ENCODE measurements at places on chromosomes 11 and 22.

DNA sequence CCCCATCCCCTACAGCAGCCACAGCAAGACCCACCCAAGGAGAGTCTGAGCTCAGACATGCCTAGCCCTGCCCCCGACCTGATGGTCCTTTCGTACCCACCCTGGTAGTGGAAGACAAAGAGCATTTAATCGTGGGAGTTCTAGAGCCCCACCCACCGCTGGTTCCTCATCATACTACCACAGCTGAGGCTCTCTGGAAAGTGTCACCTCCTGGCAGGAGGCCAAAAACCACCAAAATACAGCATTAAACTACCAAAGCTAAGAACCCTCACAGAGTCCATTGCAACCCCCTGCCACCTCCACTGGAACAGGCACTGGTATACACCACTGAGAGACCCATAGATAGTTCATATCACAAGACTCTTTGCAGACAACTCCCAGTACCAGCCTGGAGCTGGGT lies 311.1 kb downstream of the TENM4 start:
- DNase-seq: no peak

DNA sequence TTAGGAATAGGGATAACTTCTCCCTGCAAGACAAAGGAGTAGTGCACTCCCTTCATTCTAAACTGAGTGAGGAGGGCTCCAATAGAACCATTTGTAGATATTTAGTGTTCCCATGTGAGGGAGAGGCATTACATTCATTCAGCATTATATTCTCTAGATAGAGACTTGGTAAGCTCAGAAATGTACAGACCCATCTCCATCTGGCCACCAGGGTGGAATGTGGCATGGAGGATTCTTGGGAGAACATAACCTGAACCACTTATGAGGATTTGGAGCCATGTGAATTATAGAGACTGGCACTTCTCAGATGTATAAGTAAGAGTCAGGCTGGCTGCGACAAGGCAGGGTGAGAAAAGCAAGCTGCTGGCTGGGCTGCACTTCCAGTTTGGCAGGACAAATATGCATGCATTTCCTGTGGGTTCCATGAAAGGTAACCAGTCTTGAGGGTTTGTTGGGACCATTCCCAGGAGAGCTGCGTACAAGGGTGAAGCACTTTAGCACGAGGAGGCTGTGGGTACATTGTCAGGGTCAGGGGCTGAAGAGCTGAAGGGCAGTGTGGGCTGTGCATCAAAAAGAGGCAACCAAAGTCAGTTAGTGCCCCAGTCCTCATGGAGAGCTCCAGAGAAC lies 9.2 kb downstream of the RRP8 start:
- DNase-seq: no peak

- DNase-seq: no peak
These were observed 59.5 kb upstream of the PHF21A start for GRCh38 chr11:46180736-46181135.

DNA sequence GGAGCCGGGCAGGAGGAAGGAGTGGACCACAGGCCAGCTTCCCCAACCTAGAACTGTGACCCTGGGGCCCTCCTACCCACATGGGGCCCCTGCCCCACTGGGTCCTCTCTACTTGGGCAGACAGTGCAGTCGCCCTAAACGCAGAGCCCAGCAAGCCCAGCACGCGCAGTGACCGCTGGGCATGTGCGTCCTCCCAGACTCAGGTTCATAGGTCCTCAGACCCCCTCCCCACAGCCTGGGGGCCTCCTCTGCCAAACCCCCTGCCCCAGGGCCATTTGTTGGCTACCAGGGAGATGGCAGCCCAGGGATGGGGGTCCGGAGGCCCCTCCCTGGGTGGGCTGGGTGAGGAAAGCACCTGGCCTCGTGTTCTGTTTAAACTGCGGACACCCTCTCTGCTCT lies 23.9 kb downstream of the RTN4R start:
- DNase-seq: no peak

GRCh38 chr11:134266440-134266839 lies 9.7 kb upstream of the GLB1L3 start:
- no peak for DNase-seq

DNA sequence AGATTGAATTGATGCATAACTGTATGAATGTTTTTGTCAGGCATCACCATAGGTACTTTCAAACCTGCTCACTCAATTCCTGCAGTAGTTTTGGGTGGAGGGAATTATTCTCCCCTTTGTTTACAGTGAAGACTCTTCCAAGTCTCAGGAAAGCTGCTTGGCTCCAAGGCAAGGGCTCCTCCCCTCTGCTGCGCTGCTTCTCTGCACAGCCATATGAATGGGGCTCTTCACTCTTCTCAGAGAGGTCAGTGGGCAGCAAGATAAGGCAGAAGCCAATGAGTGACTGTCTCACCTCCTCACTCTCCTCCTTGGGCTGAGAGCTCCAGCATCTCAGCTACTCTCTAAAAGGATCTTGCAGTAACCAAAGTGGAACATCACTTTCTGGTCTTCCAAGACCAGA lies 165.7 kb upstream of the TTC12 start:
- DNase-seq: no peak

DNA sequence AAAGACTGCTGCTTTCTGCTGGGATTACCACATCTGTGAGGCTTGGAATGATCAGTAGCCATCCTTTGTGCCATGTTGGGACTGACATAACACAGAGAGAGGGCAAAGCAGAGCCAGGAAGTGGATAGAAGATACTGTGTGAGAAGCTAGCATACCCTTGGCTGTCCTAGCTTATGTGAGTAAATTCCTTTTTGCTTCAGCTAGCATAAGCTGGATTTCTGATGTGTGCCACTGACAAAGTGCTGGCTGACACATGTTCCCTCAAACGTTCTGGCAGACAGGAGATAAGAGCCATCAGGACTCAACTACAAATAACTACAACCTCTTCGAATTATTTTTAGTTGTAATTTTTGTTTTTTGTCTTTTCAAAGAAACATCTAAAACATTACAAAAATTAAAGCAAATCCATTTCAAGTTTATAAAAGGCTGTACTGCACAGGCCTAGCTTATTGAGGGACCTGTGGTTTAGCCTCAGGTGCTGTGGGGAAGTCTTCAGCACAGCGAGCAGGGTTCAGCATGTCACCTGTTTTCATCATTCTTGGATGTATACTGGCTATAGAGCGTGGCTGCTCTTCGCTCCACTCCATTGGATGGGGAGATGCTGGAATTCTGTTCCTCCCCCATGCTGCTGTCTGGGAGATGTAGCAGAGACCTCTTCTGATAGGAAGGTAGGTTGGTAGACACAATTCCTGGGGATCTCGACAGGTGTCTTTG lies 120.9 kb downstream of the SWAP70 start:
- no peak for DNase-seq

DNA sequence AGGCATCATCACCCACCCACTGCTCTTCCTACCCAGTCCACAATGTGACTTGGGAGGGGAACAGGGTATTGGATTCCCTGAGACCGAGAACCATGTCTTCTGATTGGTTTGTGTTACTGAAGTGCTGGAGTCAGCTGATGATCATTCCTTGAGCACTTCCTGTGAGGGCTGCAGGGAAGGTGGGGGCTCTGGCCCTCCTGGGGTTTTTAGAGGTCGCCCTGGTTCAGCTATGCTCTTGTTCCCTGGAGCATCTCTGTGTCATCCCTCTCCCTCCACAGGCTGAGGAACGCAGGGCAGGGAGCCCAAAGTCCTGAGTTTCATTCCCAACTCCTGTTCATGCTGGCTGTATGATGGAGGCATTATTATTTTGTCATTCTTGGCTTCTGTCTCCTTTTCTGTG lies 6.7 kb downstream of the ZC3H7B start:
- DNase-seq: no peak

GRCh38 chr11:69231466-69232018 lies 62.4 kb upstream of the MYEOV start:
- no peak for DNase-seq

DNA sequence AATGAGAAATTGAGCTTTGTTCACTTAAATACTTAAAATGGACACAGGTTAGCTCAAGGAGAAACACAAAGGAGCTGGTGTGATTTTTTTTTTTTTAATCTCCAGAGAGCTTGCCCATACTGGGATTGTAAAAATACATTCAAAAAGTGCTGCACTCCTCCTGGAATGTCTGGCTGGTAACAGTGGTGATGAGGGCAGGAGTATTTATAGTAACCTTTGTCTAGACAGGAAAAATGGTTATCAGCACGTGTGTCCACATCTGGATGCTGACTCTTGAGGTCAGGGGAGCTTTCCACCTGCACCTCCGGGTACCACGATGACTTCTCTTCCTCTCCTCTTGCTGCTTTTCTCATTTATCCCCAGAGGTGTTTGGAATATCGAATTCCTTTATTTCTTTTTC lies 30.1 kb downstream of the EXT2 start:
- DNase-seq: no peak

GRCh38 chr11:130159657-130160497 lies at the start of gene ST14:
ST14 (plus strand) TSS chr11:130159782; CDS start chr11:130159980, 198 bp downstream.
- no peak for DNase-seq

DNA sequence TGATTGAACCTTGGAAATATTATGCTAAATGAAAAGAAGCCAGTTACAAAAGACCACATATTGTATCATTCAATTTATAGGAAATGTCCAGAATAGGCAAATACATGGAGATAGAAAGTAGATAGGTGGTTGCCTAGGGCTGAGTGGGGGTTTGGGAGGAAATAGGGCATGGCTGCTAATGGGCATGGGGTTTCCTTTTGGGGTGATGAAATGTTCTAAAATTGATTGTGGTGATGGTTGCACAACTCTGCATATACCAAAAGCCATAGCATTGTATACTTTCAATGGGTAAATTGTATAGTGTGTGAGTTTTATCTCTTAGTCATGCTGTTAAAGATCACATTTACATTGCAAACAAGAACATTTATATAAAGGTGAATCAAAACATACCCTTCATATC lies 48.7 kb downstream of the LDLRAD3 start:
- DNase-seq: no peak

- DNase-seq: no peak
These were observed 74.2 kb downstream of the ZBTB16 start for GRCh38 chr11:114133548-114134329.

- no peak for DNase-seq
These were observed 29.3 kb downstream of the ZBTB16 start for GRCh38 chr11:114088836-114089235.

GRCh38 chr22:38072322-38073149 lies 11.4 kb downstream of the SLC16A8 start:
- DNase-seq: no peak

DNA sequence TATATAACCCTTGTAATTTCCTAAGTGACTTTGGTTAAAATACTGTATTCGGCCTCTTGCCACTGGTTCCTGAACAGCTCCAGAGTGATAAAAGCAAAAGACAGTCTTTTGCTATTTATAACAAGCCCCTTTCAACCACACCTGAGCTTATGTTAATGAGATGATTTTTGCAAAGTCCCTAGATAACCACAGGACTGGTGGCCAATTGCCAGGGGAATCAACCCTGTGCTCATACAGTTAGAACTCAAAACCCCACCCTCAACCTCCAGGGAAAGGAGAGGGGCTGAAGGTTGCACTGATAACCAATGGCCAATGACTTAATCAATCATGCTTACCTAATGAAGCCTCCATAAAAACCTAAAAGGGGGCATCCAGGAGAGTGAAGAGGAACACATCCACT lies 77.9 kb downstream of the SIK3 start:
- DNase-seq: no peak

GRCh38 chr11:11450744-11451362 lies 97.8 kb upstream of the CSNK2A3 start:
- no peak for DNase-seq

DNA sequence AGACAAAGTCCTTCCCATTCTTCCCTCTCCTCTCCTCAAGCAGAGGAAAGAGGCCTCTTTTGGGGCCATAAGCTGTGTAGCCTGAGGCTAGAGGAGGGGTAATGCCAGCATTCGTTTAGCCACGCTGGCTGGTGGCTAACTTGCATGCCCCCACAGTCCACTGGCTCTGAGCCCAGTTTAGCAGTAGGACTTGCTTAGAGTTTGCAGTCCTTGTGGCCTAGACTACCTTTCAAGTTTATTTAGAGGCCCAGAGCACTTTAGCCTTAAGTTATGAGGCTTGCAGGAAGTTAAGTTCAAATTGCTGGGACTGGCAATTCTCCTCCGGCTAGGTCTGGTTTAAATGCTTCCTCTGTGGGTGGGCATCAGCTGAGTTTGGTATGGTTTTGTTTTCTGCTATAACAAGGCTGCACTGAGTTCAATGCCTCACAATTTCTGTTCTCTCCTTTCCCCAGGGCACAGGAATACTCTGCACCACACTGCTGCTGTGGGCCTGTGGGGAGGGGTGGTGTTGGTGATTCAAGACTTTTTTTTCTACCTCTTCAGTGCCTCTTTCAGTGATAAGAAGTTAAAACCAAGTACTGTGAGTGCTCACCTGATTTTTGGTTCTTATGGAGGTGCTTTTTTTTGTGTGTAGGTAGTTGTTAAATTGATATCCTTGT lies 281.0 kb upstream of the C11orf87 start:
- no peak for DNase-seq

DNA sequence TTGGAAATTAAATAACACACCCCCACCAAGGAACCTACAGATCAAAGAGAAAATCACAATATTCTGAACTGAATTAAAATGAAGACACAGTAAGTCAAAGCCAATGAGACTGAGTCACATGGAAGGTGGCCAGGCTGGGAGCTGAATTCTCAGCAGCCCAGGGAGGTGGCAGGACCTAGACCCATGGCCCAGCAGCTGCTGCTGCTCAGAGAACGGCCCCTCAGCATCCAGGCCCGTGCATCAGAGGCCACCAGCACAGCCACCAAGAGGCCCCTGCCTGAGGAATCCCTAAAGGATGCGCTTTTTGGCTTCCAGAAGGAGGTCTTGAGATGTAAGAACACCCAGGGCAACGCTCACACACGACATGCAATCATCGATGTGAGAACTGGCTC lies 35.0 kb downstream of the TBX1 start:
- DNase-seq: no peak

- no peak for DNase-seq
These were observed 23.8 kb downstream of the OSBP2 start for GRCh38 chr22:30718491-30718890.

GRCh38 chr22:38967451-38968450 lies 10.3 kb downstream of the APOBEC3A start:
- DNase-seq: no peak

DNA sequence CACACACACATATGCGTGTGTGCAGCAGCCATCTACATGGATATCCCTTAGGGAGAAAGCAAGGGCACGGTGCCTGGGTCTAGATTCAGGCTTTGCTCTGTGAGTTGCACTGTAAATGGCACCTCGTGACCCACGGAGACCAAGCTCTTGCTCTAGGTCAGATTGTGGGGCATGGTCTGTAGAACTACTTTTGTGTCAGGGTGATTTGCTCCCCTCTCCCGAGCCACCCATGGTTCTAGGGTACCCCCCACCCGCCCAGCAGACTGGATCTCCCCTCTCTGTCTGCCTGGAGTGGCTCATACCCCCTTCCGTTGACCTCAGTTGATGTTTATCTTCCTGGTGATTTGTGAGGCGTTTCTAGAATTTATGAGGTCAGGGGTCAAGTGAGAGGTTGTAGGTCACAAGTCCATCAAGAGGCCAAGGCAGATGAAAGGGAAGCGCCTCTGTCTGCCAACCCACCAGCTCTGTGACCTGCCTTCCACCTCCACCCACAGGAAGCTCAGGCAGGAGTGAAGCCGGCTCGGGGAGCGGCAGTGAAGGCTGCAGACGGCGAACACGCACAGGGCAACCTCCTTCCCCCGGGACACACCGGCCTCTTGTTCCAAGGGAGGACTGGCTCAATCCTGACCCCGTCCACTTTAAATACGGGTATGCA lies 76.2 kb upstream of the TTLL12 start:
- no peak for DNase-seq

Measured in NT2/D1 (cell line).